Stimulated activated CD4-positive, alpha-beta T cell treated with anti-CD3 and anti-CD28 coated beads, Interleukin-15, amount 100 ng/mL, for 24 hours (primary cell): ENCODE measurements at places on chromosomes 4 and X.

DNA sequence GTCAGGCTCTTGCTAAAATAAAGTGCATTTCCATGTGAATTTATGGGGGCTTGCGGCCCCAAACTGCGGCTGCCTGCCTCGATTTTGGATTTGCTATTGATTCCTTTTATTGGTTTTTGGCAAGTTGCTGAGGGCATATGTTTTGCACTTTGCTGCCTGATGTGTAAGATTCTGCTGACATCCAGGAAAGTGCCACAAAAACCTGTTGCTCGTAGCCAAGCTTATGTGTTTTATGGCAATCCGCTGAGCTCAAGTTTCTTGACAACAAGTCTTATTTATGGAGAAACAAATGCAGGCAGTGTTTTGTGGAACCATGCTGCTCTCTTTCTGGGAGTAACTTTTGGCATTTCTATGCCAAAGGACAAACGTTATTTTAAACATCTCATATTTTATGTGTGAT, 97.3 kb upstream of the DDIT4L start:
- DNase-seq = no peak

- peak; percentile 2 for DNase-seq
Observed at GRCh38 chrX:23959781-23960180, 52.0 kb downstream of the CXorf58 start.

GRCh38 chrX:133541021-133541420, 125.7 kb upstream of the GPC4 start:
- no peak for DNase-seq

- no peak for DNase-seq
Observed at GRCh38 chrX:67351411-67351810, 192.4 kb upstream of the AR start.

- DNase-seq = peak; percentile 86
Observed at GRCh38 chr4:7843831-7844593, 95.6 kb downstream of the AFAP1 start.

DNA sequence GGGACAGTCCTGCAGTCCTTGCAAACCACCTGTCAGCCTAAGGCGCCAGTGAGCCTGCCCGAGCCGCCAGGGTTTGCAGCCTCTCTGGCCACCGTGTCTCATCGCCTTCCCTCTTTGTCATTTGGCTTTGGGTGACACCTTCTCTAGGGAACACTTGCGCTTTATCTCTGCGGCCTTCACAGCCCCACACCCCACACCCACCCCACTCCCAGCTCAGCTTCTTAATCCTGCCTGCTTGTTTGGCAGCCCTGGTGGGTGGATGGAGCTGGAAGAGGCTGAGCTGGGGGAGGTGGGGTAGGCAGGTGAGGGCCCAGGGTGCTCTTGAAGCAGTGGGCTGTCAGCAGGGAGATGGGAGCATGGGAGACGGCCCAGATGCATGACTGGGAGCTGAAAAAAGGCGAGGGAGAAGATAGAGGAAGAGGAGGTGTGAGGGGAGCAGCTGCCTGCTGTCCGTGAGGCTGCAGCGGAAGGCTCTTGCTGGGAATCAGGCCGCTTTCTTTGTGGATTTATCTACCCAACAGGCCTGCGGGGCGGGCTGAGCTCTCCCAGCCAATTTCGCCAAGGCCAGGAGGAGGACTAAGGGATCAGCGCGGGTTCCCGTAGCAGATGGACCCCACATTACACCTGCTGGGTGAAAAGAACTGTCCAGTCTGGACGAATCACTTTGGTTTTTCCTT, 97.5 kb upstream of the STOX2 start:
- no peak for DNase-seq

GRCh38 chrX:40158036-40158706, 60.4 kb upstream of the BCOR start:
- DNase-seq = peak; percentile 33

- DNase-seq = no peak
Observed at GRCh38 chr4:127642169-127642568, 9.4 kb downstream of the INTU start.
